ENCODE measurements at places on chromosomes 13 and 19.

GRCh38 chr19:10805065-10805757, 30.8 kb downstream of the TMED1 start:
- no peak for DNase-seq

GRCh38 chr19:28694812-28695211, 518.1 kb downstream of the UQCRFS1 start:
- no peak for DNase-seq

DNA sequence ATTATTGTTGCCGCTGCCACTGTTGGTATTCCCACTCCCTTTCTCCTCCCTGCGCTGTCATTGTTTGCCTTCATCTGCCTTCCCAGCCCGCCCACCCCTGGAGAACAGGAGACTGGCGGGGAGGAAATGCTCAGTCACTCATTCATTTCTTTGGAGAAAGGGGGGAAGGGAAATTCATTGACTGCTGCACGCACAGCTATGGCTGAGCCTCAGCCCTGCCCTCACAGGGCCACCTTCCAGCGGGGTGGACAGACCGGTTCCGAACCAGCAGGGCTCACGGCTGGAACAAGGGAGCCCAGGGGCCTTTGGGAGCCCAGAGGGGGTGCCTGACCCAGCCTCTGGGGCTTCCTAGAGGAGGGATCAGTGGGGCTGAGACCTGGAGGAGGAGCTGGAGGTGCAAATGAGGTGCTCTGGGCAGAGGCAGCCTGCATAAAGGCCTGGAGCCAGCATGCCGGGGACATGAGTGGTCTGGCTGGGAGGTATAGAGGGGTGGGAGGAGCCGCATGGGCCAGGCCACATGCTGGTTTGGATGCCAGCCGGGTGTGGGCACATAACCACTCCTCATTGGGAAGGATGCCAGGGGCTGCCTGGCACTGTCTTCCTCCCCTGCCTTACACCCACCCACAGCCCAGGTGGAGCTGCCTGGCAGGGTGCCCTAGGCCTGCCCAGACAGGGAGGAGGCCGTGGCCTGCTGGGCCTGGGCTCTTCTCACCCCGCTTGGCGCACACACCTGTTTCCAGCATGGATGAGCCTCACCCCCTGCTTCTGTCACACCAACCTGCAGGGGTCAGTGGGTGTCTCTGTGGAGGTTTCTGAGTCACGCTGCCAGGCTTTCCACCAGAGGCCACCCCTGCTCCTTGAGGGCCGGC, 26.8 kb downstream of the PPP5C start:
- DNase-seq: peak; percentile 36

DNA sequence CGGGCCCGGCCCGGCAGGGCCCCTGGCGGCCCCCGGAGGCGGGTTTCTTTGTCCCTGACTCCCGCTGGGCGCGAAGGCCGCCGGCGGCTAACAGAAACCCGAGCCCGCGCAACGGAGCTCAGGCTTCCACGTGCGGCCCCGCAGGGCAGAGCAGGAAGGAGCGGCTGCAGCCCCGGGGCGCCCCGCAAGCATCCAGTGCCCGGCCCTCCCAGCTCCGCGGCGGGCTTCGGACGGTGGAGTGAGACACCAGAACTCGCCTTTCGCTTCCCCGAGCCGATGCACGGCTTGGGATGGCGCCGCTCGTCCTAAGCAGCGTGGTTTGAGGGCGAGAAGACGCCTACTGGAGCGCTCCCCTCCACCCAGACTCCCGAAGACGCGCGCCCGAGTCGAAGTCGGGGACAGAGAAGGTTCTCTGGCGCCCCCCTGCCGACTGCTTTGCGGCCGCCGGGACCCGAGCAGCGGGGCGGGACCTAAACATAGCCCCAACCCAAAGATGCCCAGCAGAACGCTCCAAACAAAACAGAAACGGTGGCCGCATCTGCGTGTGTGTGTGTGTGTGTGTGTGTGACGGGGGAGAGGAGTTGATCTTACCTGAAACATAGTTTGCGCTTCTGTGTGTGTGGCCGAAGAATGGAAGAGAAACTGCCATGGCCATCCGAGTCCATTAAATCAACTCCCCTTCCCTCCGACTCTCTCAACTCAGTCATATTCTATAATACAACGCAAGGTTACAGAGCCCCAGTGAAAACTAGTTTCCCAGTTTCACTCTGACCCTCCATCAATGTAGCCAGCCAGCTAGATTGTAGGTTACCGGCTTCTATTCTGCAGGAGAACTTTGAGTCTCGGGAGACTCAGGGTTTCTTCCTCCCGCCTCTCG, 629 bp upstream of the FGF9 start:
- peak; percentile 78 for DNase-seq

GRCh38 chr13:94268661-94269060, 210.8 kb downstream of the DCT start:
- DNase-seq: no peak

DNA sequence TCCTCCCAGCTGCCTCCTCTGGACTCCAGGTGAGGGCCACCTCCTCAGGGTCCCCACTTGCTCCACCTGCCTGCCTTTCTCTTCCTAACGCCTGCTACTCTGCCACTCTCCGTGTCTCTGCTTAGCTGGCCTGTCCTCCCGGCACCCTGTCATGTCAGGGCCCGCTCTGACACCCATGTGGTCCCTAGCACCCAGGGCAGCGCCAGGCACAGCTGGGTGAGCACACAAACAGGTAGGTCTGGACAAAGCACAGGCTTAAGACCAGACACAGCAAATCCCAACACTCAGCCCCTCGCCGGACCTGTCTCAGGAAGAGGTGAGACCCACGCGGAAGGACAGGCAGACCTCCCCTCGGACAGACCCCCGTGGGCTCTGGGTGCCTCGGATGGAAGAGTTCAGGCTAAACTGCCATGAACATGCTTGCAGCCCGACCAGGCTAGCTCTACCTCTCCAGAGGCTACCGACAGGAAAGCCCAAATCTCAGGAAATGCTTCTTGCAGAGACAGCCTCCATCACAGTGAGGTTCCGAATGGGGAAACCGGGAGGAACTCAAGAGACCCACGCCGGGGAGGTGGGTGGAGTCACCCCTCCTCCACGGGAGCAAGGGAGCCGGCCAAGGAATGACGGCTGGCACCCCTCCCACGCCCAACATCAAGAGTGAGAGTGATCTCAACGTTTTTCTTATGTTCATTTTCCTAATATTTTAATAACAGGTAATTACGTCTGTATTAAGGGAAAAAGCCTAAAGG, 12.5 kb downstream of the ZNF787 start:
- no peak for DNase-seq

- DNase-seq: no peak
Observed at GRCh38 chr13:49455007-49455398, 10.9 kb downstream of the SETDB2 start.

GRCh38 chr13:74466020-74466419, 331.8 kb upstream of the KLF12 start:
- DNase-seq: no peak

GRCh38 chr13:78499802-78500201, 103.5 kb downstream of the POU4F1 start:
- no peak for DNase-seq

GRCh38 chr19:8320564-8321066, 560 bp downstream of the NDUFA7 start:
- DNase-seq: no peak

GRCh38 chr13:74707291-74707690, 573.1 kb upstream of the KLF12 start:
- DNase-seq: no peak

DNA sequence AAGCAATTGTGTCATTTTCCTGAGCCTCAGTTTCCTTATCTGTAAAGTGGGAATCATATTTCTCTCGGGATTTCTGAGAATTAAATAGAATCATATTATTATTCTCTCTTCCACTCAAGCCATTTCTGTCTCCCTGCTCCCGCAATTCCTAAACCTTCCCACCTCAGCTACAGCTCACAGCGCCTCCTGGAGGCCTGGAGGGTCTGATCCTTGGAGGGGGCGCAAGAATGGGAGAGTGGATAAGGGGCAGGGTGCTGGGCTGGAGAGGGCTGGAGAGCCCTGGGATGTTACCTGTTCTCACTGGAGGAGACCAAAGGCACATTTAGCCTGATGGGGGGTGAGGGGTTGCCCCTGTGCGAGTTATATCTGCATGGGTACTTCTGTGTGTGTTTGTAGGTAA, 31.1 kb upstream of the CYP2S1 start:
- DNase-seq: no peak

GRCh38 chr19:45402298-45403061, 2.4 kb downstream of the PPP1R13L start:
- DNase-seq: no peak

DNA sequence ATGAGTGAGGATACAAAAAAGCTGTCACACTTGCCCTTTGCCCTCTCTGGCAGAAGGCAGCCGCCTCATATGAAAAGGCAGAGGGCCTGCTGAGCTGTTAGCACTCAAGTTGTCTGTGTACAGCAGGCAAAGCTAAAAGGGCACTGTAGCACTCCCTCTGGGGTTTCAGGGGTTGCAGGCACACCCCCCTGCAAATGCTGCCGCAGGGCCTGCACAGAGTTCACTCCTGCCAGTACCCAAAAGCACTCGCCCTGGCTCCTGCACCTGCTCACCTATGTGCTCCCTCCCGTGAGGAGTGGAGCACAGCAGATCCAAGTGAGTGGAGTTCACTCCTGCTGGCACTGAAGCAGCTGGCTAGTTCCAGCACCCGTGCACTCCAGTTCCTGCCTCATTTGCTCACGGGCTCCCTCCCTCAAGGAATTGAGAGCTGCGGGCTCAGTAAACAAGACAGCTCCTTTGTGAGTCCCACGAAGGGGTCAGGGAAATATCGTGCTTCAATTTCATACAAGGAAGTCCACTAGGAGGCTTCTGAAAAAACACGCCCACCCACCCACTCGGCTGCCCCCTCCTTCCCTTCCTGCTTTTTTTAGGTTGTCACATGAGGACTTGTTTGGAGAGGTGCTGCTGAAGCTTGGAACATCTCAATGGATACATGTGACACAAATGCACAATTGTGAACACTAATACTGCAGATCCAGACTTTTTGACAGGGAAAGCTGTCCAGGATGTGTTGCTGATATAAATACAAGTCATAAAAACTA, 9.9 kb upstream of the RCBTB2 start:
- peak; percentile 40 for DNase-seq

DNA sequence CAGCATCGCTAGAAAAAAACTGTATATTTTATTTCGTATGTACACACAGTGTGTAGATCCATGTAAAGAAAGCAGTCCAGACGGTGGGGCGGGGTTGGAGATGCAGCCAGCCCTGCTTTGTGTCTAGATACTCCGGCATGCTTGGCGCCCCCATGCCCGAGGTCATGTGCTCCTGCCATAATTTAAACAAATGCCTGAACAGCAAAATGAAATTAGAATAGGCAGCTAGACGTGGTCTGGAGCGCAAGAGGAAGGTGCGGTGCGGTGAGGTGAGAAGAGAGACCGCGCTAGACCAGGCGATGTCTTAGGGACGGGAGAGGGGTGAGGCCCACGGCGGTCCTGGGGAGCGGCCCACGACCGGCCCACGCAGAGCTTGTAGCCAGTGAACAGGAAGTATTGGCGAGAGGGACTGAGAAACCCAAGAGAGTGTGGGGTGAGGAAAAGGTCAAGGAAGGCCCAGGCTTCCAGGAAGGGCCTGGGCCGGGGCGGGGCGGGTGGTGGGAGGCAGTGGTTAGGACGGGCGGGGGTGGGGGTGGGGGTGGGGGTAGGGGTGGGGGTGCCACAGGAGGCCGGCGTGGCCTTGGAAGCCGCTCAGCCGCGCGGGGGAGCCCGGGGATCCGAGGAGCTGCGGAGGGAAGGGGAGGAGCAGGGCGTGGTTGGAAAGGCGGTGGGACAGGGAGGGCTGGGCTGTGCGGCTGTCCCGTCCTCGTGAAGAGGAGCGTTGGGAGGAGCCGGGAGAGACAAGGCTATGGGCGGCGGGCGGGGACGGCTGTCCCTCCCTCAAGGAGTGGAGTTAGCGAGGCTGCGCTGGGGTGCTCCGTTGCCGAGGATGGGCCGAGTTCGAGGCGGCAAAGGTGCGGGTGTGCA, 254.7 kb upstream of the SGCG start:
- peak; percentile 29 for DNase-seq

GRCh38 chr19:3659746-3660112, 33.1 kb upstream of the CACTIN start:
- no peak for DNase-seq

DNA sequence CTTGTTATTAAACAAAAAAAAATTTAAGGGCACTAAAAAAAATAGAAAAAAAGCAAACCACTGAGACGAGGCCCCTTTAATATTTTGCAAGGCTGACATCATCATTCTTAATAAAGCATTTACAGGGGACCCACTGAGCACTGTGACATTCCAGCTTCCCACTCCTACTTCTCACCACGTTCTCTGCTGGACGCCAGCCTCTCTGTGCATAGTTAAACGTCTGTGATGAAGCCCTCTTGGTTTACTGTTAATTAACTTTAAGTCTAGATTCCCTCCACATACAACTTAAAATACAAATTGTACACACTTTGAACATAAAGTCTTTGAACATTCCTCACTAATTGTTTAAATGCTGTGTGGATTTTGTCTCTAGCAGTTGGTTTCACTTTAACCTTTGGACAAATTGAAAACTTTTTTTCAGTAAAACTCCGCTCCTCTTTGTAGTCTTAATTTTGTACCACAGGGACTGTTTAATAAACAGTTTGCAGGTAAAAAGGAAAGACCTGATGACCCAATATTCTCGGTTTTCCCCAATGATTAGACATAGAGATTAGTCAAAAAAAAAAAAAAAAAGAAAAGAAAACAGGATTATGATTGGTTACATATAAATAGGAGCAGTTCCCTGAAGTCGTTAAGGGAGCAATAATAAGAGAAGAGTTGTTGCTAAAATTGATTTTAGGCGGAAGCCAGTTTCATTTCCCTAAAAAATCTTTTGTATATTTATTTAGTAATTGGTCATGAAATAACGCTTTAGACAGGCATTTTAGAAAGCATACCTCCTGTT, 219.8 kb downstream of the MZT1 start:
- DNase-seq: no peak
